ENCODE measurements at places on chromosomes 16 and 17. TPM values are rescaled to one million over a fixed set of nuclear protein-coding genes. Genes with fewer than 3 reads are reported as not detected.

DNA sequence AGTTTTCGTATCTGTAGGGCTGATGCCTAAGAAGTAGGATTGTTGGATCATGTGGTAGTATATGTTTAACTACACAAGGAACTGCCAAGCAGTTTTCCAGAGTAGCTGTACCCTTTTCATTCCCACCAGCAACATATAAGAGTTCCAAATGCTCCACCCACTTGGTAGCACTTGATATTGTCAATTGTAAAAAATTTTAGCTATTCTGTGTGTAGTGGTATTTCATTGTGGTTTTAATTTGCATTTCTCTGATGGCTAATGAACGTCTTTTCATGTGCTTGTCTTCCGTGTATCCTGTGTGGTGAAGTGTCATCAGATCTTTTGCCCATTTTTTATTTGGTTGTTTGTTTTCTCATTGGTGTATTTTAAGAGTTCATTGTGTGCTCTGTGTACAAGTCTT is 69.7 kb downstream of the TANC2 start:
- DNase-seq = no peak

- no peak for DNase-seq
These were observed 17.8 kb upstream of the LHX1 start for GRCh38 chr17:36919407-36919968.

DNA sequence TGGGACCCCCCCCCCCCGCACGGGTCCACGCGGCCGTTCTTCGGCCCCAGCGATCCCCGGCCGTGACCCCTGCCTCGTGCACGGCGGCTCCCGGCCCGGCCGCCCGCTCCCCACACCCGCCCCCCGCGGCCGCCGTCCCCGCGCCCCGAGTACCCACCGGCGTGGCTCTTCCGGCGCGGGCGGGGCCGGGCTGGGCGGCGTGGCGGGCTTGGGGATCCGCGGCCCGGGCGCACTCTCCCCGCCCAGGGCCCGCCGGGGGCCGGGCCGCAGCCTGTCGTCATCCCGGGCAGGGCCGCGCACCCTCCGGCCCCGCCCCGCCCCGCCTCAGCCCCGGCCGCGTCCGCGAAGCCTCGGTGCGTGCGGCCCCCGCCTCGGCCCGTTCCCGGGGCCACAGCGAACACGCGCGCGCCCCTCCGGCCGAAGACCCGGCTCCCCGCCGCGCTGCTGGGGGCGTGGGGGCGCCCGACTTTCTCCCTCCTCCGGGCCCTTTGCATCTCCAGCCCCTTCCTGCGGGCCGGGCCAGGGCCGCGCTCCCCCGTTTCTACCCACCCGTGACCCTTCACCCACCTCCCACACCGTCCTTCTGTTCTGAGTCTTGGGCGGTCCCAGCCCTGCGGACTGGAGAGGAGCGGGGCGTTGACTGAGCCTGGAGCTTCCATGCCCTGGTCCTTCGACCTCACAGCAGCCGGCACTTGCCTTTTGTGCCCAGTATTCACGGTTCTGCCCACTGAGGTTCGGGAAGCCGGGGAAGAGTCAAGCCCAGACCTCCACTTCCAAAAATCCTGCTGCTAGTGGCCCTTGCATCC is 840 bp downstream of the MYO1C start:
- DNase-seq = peak; percentile 99

The IL17C gene
- total RNA-seq = 0.29 TPM

- DNase-seq = no peak
These were observed 24.1 kb downstream of the MYH10 start for GRCh38 chr17:8606401-8606800.

- DNase-seq = no peak
These were observed 515 bp downstream of the SUMO2 start for GRCh38 chr17:75182319-75182568.

DNA sequence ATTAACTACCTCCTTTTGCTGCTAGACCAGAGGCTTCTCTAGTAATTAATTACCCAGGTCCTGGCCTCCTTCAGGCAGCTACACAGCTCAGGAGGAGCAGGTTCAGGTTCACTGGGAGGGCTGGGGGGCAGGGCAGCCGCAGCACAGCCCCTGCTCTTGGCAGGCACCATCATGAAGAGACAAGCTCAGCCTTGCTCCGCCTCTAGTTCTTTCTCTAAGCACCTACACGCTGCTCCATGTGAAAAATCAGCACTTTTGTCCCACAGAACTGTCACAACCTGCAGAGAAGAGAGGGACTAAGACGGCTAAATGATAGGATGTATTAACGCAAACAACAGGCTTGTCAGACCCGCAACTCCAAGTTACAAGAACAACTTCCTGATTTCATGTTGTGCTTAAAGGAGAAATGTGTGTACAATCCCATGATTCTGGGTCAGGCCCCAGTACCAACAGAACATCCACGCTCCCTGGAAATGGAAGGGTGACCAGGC is 53.4 kb downstream of the GRB2 start:
- DNase-seq = no peak

DNA sequence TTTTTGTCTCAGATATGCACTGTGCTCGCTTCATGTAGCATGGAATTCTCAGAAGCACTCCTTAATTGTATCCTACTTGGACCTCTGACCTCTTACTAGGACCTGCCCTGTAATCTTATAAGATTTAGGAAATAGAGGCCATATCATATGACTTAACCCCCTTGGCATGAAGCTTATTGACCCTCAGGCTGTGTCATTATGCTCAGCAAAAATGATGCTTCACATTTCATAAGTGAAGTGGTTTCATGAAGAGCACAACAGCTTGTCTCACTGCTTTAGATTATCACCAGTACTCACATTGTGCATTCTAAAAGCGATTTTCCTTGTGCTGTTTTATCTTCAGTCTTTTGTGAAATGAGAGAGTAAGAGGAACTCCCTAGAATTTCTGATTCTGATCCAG is 6.4 kb downstream of the PHKB start:
- no peak for DNase-seq

The ACSM5 gene
- total RNA-seq = 11.9 TPM

- DNase-seq = no peak
These were observed 8.8 kb downstream of the CD300A start for GRCh38 chr17:74475189-74475588.

- no peak for DNase-seq
These were observed 10.0 kb downstream of the TRPV3 start for GRCh38 chr17:3547628-3548027.

The OTOP2 gene
- total RNA-seq = not detected

- no peak for DNase-seq
These were observed 292.7 kb downstream of the HAPSTR1 start for GRCh38 chr16:9384141-9384540.

The ATP1B2 gene
- under 0.01 TPM for total RNA-seq

The CCL3 gene
- total RNA-seq = 0.36 TPM

The CES1 gene
- total RNA-seq = 5.6 TPM

The FHOD1 gene
- 28.2 TPM for total RNA-seq

The ZBTB4 gene
- 36.2 TPM for total RNA-seq

GRCh38 chr16:20814784-20815183 is 8.5 kb downstream of the REXO5 start:
- peak; percentile 37 for DNase-seq

DNA sequence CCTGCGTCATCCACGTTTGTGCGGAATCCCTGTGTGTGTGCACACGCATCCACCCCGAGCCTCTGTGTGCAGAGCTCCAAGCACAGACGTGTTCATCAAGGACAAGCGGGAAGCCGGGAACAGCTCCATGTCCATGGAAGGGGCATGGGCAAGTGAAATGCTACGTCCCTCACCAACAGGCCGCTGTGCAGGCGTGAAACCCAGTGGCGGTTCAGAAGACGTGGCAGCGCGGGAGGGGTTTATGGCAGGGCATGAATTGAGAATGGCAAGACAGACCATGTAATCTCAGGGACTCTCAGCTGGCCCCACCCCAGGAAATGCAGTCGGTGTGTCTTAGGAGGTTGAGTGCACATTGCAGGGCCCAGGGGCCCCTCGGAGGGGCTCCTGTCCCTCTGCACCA is 52.7 kb downstream of the TBC1D16 start:
- DNase-seq = peak; percentile 69
